ENCODE measurements at places on chromosomes 6 and 20.

DNA sequence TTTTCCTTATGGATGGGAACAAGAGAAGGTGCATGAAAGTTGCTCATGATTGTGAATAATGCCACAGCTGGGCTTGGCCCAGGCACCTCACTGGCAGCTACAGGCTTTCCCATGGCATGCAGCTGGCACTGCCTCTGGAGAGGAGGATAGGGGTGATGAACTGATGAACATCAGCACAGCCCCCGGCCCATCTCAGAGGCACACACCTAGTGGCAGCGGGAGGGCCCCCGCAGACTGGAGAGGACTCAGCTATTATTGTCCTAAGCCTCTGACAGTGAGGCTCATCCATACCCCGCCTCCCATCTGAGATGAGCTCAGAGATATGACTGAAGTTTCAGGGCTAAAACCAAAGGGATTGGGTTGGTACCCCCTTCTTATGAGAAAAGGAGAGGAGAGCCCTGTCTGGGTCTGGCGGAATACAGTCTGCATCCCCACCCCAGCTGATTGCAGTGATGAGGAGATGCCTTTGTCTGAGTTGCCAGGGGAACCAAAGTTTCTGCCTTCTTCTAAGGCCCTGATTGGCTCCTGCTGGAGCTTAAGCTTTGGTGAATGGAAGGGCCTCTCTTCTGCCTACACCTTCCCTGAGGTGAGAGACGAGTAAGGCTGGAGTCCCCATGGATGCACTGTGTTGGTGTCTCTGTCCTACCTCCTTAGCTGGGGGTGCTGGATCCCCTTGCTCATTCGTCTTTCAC lies 27.6 kb upstream of the EPB41L1 start:
- no peak for DNase-seq

GRCh38 chr6:149233056-149233715 lies 84.3 kb upstream of the TAB2 start:
- peak; percentile 98 for DNase-seq

- no peak for DNase-seq
These were observed 161.6 kb downstream of the SMOC2 start for GRCh38 chr6:168602576-168602975.

DNA sequence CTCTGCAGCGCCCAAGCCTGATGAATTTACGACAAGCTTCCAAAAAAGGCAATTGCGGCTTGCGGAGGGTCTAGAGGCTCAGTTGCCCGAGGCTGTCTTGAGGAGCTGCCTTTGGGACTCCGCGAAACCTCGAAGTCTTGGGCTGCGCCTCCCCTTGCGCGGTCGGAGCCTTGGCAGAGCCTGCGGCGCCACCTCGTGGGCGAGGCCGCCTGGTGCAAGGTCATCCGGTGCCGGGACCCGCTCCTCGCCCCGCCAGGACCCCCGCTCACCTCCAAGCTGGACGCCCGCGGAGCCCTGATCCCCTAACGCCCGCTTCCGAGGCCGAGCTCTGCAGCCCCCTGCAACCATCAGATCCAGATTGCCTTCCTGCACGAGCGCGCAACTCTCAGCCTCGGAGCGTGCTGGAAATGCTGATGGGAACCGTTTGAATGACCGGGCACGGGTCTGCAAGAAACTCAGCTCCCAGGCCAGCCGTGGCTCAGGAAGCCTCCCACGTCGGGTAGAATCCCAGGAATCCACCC lies 14.9 kb upstream of the FAM210B start:
- DNase-seq = peak; percentile 58

GRCh38 chr20:62177307-62177706 lies 5.5 kb upstream of the MTG2 start:
- no peak for DNase-seq

- no peak for DNase-seq
These were observed 6.9 kb downstream of the STK35 start for GRCh38 chr20:2108498-2108897.

GRCh38 chr6:10954590-10955010 lies 67.7 kb downstream of the SYCP2L start:
- peak; percentile 92 for DNase-seq

All from Daoy (cell line).